ENCODE measurements at places on chromosomes 11 and 22. TPM values are rescaled to one million over a fixed set of nuclear protein-coding genes. Genes with fewer than 3 reads are reported as not detected.

The MRGPRX1 gene
- not detected for total RNA-seq

The OR4D11 gene
- not detected for total RNA-seq

The OR10A6 gene
- total RNA-seq: not detected

The KCNJ11 gene
- not detected for total RNA-seq

The MS4A13 gene
- total RNA-seq: not detected

GRCh38 chr11:6610591-6610990, 1.4 kb downstream of the TAF10 start:
- no peak for DNase-seq

- no peak for DNase-seq
Measured at GRCh38 chr11:64230985-64231365, 627 bp downstream of the DNAJC4 start.

DNA sequence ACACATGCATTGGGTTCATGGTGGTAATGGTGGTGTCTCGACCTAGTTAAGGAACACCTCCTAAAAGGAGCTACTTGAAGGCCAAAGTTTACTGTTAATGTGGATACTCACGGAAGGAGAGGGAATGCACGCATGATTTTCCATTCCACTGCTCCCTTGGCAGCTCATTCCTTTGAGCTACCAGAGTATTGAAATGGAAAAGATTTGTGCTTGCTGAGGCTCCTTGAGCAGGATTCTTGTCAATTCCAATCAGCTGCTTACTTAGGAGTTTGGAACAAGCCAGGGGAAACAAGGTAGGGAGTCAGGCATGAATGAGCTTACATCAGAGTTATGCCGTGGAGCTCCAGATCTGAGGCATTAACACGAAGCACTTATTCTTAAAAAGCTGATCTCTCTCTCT, 108.8 kb downstream of the GRIA4 start:
- no peak for DNase-seq

- DNase-seq: no peak
Measured at GRCh38 chr22:28985581-28986290, 75.9 kb downstream of the C22orf31 start.

DNA sequence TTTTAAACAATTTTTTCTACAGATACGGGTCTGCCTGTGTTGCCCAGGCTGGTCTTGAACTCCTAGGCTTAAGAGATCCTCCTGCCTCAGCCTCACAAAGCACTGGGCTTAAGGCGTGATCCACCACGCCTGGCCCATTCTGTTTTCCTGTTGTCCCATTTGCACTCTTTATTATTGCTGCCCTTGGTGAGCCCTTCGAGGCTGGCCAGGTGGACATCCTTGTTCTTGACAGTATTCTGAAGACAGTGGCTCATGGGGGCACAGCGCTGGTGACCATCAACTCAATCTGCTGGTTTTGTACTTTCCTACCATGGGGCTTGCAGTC, 35.6 kb downstream of the TBC1D22A start:
- no peak for DNase-seq

DNA sequence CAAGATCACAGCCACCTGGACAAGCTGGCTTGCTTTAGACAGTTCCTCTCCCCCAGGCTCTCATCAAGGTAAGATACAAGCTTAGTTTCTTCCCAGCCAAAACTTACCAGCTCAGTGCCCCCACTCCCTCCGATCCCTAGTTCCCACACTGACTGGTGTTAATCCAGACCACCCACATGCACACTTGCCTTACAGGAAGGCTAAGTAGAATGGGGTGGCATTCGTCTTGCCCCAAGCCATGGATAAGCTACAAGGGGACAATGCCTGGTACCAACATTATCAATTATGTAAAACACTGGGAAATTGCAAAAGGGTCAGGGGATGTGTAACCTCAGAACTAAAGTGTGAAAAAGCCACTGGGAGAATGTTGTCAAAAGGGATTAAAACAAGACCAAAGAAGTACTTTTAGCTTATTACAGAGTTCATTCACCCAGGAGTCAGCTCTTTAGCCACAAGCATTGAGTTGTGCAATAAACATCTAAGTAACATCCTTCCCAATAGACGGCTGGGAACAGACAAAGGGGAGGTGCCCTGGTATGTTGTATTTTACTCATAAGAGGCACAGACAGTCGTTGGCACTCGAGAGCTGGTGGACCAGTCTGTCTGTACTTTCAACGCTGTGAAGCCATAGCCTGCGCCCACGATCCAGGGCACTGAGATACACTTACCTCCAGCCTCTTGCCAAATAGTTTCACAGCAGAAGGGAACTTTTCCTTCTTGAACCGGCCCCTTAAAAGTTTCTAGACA, 1.1 kb downstream of the DHCR7 start:
- DNase-seq: no peak

DNA sequence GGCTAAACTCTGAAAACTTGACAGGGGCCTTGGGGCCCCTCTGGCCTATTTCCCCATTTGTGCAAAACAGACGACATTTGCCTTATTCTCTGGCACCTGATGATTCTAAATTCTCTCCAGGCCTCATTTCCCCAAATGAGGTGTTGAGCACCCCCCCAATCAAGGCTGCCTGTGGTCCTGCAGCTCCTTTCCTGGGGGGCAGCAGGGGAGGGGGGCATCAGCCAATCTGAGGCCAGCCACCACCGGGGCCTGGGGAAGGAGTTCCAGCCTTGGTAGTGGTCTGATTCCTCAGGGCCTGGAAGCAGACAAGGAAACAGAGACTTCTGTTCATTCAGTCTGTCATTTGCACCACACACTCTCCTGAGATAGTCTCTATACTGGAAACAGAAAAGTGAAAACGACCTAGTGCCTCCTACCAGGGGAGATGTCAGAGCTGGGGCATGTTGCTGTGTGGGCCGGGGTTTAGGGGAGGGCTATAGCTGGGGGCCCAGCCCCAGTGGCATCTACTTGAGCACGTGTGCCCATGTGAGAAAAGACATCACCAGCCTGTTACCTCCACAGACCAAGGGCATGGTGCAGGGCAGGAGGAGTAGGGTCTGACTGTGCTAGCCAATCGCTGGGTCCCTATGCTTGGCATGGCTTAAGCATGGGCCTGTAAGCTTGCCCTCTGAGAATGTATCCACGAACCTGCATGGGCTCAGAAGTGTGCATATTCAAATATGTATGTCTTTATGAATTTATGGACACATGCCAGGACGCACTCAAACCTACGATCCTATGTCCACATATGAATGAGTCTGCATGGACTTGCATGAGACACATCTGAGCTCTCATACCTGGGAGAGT, 1.8 kb upstream of the TPBGL start:
- DNase-seq: no peak

GRCh38 chr11:34239465-34240149, 118.2 kb downstream of the ABTB2 start:
- DNase-seq: no peak

DNA sequence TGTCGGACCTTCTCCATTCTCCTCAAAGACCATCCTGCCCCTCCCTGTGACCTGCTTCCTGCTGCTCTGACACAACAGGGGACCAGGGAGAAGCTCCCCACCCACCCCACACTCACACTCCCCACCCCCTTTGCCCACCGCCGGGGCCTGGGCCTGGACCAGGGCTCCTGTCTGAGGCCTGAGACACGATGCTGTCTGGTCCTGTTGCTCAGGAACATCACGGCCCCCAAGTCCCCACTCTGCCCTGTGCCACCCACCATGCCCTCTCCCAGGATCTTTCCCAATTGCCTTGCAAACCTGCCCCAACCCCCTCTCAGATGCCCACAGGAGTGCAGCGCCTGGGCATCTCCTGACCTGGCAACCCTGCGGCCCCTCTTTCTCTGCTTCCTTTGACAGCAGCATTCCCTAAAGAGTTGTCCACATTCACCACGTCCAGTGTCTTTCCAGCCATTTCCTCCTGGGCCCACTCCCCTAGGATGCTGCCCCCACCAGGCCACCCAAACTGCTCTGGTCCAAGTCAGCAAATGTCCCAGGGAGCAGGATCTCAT, 10.8 kb downstream of the CSF2RB start:
- DNase-seq: no peak

DNA sequence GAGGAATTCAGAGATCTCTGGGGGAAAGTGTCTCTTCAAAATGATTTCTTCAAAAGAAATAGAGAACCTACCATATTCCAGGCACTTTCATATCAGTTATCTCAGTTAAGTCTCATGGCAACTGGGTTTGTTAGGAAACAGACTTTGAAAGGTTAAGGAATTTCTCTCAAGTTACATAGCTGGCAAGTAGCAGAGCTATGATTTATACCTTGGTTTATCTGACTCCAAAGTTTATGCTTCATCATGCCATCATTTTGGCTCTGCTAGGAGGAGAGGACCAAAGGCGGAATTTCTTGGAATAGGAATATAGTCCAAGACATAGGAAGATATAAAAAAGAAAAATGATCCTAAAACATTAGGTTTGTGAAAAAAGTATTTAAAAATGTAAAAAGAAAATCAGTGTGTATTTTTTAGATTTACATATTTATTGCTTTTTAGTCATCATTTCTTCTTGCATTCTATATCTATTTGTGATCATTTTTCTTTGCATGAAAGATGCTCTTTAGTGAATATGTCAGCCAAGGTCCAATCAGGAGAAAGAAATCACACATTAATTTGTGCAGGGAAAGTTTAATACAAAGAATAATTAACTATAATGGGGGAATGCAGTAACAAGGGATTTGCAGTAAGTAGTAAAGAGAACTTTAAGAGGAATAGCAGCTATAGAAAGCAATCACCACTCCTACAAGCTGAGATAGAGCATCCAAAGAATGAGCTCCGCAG, 199.1 kb upstream of the ZBED5 start:
- no peak for DNase-seq

DNA sequence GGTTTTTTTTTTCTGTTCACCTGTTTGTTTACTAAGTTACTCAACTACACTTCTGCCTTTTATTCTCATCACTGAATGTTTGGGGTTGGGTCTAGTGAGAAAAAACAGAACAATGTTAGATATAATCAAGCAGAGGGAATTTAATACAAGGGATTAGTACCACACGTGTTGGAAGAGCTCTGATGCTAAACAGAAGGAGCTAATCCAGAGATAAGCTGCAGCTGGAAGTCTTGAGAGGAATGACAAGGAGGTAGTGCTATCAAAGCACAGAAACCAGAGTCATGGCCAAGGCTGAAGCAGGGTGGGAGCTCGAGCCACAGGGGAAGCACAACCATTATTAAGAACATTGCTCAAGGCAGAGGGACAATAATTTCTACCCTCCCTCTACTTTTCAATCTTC, 604.1 kb upstream of the ANO5 start:
- no peak for DNase-seq

GRCh38 chr11:9459667-9460321, 1.0 kb upstream of the ZNF143 start:
- peak; percentile 60 for DNase-seq

DNA sequence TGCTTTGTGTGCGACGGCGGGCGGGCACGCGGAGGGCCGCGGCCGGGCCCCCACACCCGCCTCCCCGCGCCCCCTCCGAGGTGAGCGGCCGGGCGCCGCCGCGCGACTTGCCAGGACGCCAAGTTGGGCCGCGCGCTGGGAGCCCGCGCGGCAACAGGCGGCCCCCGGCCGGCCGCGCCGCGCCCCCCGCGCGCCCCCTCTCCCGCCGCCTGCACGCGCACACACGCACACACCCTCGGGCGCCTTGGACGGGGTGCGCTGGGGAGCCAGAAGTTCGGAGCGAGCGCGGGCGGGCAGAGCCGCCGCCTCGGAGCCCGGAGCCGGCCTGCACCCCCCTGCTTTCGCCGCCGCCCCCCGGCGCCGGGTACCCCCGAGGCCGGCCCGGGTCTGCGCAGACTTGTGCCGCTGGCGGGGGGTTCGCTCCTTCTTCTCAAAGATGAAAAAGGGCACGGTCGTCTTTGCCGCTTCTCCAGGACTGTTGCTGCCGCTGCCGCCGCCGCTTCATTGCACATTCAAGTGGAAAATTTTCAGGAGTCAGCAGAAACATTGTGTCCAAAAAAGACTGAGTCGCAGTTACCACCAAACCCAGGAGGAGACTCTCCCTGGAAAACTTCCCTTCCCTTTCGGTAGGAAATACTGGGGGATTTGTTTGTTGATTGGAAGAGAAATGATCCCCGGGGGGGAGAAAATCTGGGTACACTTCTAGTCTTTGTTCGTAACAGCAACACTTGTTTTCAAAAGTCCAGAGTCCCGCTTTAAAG, 895 bp downstream of the TEAD1 start:
- peak; percentile 61 for DNase-seq

DNA sequence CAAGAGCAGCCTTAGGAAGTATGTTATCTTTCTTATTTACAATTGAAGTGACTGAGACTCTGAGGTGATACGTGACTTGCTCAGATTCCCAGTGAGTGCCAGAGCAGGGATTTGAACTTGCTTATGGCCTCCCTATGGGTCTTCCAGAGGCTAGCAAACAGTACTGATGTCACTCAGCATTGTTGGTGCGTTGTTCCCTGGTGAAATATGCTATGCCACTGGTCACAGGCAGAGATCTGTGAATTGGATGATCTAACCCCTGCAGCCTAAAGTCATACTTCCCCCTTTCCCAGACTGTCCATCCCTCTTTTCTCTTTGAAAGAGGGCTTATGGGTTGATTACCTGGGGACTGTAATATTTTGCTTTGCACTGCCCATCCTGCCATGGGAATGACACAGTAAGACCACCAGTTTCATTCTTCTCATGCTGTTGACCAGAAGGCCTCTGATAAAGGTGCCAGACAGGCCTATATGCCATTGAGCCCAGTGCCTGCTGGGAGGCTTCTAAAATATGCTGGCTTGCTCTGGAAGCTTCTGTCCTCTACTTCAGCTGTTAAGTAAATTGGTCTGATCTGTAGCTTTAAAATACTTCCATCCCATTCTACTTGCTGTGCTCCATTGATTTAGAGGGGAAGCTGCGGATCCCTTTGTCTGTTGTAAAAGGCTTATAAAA, 152.2 kb upstream of the E2F8 start:
- DNase-seq: no peak

- no peak for DNase-seq
Measured at GRCh38 chr11:12143461-12144258, 33.3 kb downstream of the MICAL2 start.

DNA sequence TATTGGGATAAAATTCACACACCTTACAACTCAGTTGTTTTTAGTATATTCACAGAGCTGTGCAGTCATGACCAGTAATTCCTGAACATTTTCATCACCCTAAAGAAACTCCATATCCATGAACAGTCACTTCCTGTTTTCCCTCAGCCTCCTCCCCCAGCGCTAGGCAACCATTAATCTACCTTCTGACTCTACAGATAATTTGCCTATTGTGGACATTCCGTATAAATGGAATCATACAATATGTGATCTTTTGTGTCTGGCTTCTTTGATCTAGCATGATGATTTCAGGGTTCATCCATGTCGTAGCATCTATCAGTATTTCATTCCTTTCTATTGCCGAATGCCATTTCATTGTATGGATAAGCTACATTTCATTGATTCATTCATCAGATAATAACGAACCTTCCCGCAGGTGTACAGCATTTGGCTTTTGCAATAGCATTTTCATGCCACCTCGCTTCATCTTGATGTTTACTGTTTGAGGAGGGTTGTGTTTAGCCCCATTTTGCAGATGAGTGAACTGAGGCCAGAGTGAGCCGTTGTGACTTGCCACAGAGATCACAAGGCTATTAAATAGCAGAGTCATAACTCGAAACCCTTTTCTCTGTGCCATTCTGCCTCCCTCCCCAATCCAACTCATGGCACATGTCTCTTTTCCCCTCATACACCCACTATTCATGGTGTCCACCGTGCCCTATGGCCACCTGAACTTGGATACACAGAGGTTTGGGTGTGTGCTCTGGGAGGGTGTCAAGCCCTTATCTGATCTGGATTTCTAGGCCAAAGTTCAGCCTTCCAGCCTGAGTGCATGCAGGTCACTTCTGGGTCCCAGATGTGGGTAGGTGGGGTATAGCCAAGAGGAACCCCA, 11.1 kb upstream of the MYH9 start:
- DNase-seq: no peak

Measured in SK-MEL-5 (cell line).